ENCODE measurements at places on chromosomes 3 and 15.

GRCh38 chr3:171755015-171755589 is 55.2 kb downstream of the PLD1 start:
- DNase-seq = no peak

DNA sequence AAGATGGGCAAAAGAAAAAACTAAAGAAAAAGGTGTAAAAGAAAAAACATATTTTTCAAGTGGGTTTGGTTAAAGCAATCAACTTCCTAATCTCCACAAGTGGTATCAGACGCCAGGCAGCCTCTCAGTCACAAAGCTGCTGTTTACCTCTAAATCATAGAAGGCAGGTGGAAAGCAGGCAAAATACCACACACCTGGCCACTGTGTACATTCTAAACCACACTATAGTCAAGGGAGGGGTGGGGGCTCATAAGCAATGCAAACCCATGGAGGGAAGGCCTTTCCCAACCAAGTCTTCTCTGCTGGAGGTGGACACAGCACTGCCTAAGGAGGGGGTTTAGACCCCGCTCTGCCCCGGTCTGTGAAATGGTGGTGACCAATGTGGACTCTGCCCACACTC is 50.4 kb downstream of the MCF2L2 start:
- no peak for DNase-seq

DNA sequence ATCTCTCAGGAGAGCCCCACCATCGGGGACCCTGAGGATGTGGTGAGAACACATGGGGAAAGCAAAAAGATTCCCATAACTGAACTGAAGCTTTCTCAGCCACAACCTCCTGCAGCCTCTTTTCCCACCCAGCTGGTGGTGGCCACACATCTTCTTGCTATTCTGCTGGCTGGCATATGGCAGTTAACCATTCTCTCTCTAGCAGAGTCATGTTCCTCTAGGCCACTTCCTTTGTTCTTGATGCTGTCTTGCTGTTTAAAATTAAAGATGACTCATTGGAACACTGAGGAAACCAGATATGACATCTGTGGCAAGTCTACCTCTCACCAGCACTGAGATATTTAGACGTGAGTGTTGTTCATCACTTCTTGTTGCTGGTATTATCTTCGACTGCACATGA is 180.3 kb upstream of the ROBO2 start:
- no peak for DNase-seq

DNA sequence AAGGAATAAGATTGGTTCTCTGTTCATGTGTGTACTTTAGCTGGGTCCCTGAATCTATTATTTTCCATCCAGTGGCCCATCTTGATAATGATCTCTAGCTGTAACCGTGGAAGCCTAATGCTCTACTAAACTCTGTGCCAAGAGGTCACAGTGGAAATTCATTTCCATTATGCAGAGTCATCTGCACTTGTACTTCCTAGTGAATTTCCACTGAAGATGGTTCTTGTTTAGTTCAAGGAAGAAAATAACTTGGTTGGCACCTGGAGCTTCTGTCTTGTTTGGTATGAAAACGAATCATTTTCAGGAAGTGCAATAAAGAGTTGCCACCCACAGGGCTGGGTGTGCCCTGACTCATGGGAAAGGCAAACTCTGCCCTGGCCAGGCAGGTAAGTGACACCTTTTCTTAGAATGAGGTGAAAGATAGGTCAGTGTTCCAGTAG is 10.3 kb downstream of the LPP start:
- no peak for DNase-seq

GRCh38 chr3:100988080-100988479 is 5.1 kb downstream of the ABI3BP start:
- no peak for DNase-seq

GRCh38 chr15:91632176-91632575 is 221.3 kb upstream of the SLCO3A1 start:
- DNase-seq = no peak

GRCh38 chr15:89566181-89566580 is 9.1 kb upstream of the TICRR start:
- DNase-seq = no peak

GRCh38 chr15:89459271-89460038 is 36.9 kb downstream of the RHCG start:
- no peak for DNase-seq

DNA sequence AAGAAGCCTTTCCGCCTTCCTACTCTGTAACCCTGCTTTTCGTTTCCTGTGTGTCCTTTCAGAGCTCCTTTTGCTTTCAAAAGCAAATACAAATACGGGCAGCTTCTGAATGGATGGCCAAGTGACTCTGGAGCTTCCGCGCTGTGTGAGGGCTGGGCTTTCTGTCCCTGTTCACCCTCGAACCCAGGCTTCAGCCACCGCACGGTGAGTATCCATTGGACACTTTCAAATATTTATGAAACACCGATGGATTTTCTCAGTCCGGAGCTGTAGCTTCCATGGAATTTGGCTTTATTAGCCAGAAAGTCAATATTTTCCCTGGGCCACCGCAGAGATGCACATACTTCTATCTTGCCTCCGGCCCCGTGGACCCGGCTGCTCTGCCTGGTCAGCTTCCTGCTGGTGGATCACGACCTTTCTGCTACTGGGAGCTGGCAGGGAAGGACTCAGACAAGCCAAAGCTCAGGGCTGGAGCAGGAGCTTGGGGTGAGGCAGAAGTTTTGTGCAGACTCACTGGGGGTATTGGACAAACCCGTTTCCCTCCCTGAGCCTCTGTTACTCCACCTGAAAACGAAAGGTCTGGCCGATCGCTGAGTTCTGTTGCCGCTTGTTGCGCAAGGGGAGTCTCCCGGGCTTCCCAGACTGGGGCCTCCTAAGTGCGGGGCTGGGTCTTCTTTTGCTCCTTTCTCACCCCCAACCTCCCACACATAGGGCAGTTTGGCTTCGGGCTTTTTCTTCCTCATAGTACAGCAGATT is 63.6 kb downstream of the LINGO1 start:
- no peak for DNase-seq

DNA sequence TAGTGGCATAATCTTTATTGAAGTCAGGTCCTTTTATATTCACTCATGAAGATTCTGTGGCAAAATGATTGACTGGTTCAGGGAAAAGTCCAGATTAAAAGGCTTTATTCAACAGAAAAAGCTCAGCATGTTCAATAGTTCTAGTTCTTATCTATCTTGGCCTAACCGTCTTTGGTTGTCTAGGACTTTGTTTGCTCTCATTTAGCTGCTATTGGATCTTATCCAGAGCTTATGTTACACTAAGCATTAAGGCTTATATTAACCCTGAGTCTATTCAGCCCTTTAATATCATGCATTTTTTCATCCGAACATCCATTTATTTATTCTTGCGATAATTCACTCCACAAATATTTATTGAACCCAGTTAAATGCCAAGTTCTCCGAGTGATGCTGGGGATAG is 601.0 kb upstream of the SGO1 start:
- no peak for DNase-seq

DNA sequence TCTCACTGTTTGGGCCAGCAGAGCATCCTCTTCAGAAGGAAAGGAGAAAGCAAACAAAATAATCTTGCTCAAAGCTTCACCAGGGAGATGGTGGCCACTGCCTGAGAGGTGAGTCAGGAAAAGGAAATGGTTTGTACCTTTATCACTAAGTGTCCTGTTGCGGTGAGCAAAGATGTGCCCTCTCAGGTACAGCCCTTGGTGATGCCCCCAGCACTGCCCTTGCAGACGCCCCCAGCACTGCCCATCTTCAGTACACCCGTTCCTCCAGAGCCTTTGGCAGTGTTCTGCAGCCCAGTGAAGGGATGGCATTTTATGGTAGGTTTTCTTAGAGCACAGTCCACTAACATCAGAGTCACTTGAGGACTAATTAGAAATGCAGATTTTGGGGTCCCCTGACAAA is 92.3 kb downstream of the ZNF621 start:
- DNase-seq = no peak

GRCh38 chr15:31023841-31024240 is 32.4 kb upstream of the MTMR10 start:
- DNase-seq = no peak

DNA sequence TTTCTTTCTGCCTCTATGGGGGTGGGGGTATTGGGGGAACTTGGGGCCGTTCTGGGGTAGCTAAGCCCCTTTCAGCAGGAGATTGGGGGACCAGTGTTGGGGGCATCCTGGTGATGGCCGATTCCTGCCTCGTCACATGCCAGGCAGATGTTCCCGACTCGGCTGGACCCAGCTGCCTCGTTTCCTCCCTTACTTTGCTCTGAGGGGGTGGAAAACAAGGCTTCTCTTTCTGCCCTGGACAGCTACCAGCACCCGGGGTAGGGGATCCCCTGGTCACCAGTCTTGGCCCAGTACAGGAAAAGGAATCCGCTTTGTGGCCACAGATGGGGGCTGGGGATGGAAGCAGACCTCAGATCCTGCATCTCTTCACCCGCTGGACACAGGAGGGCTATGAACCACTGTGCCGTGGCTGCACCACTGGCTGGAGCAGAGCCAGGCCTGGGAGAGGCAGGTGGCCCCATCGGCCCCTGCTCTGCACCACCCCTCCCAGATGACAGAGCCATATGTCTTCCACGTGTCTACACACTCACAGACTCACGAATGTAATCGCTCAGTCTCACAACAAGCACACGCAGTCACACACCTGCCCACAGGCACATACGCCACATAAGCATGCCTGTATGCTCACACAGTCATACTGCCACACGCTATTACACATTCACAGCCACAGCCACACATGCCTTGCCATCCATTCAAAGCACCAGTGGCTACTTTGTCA is 12.4 kb downstream of the SNX33 start:
- DNase-seq = no peak

DNA sequence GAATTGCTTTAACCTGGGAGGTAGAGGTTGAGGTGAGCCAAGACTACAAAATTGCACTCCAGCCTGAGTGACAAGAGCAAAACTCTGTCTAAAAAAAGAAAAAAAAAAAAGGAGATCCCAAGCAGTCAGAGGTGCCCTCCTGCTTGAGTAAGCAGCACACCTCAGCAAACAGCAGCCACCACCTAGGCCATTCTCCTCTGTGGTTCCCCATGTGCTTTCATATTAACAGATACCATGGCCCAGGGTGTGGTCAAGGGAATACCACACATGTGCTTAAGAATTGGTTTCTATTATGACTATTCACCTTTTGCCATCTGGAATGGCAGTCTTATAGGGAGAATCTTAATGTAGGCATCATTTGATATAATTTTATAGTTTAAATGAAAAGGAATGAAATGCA is 24.7 kb upstream of the CSPG5 start:
- no peak for DNase-seq

- no peak for DNase-seq
These were observed 3.6 kb upstream of the GNB4 start for GRCh38 chr3:179454887-179455286.

GRCh38 chr15:24823473-24823872 is 131.3 kb upstream of the SNRPN start:
- no peak for DNase-seq

DNA sequence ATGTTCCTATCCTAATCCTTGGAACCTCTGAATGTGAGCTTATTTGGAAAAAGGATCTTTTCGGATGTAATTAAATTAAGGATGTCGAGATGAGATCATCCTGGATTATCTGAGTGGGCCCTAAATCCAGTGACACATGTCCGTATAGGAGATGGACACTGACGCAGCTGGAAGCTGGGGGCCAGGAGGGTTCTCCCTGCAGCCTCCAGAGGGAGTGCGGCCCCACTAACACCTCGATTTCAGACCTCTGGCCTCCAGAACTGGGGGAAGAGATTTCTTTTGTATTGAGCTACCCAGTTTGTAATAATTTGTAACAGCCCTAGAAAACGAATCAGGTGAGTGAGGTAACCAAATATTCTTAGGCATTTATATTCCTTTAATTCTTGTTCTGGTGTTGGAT is 2.5 kb downstream of the DNAJB8 start:
- no peak for DNase-seq

- no peak for DNase-seq
These were observed 12.9 kb downstream of the WNT5A start for GRCh38 chr3:55474213-55474632.

GRCh38 chr3:106184540-106185457 is 316.0 kb upstream of the CBLB start:
- no peak for DNase-seq

GRCh38 chr15:79602180-79602579 is 170.0 kb downstream of the MINAR1 start:
- DNase-seq = no peak

DNA sequence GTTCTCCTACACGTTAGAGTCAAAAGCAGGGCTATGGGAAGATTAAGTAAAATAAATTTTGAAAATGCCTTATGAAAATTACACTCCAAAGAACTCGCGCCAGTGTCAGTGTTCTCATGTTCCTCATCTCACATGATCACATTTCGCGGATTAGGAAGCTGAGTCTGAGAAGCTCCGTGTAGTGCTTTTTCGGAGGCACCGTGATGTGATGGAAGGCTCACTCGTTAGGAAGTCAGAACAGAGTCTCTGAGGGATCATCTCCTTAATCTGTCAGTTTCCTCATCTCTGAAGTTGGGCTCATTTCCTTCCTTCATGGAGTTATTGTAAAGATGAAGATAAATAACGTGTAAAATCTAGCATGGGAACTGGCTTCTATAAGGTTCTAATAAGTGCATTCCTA is 3.2 kb downstream of the ADIPOQ start:
- DNase-seq = no peak

DNA sequence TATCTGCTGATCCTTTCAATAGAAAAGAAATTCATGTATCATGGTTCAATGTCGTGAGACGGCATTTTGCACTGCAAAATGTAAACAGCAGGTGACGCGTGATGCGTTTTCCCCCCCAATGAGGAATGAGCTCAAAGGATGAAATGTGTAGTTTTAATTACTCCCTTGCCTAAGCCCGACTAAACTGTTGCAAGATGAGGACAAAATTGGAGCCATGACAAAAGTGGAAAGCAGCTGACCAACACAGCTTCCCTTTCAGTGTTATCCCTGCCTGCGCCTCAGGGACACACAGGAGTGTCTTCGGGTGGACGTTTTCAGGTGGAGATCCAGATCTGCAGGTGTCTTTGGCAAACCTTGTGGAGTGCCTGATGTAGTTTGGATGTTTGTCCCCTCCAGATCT is 92.0 kb downstream of the GABRG3 start:
- DNase-seq = no peak

- DNase-seq = no peak
These were observed 312.3 kb upstream of the ONECUT1 start for GRCh38 chr15:53102483-53102882.

DNA sequence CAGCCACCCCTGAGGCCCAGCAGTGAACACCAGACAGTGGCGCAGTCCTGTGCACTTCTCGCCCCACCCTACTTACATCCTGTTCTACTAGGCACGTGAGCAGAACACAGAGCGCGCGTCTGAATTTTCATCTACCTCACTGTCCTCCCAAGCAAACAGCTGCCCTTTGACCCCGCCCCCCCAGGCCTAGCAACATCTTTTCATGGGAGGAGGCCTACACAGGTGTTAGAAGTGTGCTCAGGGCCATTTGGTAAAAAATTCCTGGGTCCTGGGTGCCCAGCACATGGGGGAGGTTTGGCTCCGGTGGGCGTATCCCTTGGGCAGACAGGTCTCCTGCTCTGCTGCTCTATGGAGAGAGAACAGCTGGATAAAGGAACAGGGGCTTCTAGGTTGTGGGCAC is 95.0 kb downstream of the MYLK start:
- DNase-seq = no peak

DNA sequence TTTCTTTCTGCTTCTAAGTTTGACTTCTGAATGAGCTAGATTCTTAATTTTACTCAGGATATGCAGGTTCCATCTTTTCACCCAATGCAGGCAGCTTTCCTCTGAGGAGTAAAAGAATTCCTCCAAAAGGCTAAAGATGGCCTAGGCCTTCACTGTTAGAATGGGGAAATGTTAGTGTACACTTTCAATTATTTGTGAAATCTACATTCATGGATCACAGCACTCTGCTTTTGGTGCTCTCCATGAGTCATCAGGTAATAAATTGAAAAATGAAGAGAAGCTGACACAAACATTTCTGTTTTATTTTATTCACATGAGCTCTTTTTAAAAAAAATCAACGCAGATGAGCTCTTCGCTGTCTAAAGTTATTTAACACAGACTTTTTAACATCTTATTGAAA is 502.5 kb upstream of the GOLIM4 start:
- no peak for DNase-seq

Measured in stimulated activated CD8-positive, alpha-beta memory T cell treated with anti-CD3 and anti-CD28 coated beads, Interleukin-4, amount 100 ng/mL, for 1 hour (primary cell).